ENCODE measurements at places on chromosomes 5 and 9.
A peak's percentile ranks its signal among the peaks of the same experiment; 100 is the strongest.

- DNase-seq, result no peak
These were observed 16.1 kb downstream of the RAI14 start for GRCh38 chr5:34672196-34672595.

GRCh38 chr5:151063142-151063989, 17.5 kb downstream of the TNIP1 start:
- DNase-seq, result no peak

DNA sequence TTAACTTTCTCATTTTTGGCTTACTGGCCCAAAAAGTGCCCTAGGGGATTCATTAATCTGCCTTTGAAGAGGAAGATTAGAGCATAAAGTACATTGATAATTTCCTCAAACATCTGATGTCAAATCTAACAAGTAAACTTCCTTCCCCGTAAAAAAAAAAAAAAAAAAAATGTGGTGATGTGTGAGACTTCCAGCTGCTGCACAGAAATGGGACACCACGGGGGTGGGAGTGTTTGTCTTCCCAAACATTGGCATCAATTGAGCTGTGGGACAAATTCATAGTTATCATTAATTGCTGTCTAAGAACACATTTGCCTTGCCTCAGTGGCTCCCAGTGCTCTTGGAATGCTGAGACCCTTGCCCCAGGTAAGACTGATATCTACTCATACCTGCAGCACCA, 149.6 kb downstream of the ADAMTS12 start:
- DNase-seq, result no peak

- no peak for DNase-seq
These were observed 49.4 kb upstream of the SLC25A51 start for GRCh38 chr9:37953206-37953774.

DNA sequence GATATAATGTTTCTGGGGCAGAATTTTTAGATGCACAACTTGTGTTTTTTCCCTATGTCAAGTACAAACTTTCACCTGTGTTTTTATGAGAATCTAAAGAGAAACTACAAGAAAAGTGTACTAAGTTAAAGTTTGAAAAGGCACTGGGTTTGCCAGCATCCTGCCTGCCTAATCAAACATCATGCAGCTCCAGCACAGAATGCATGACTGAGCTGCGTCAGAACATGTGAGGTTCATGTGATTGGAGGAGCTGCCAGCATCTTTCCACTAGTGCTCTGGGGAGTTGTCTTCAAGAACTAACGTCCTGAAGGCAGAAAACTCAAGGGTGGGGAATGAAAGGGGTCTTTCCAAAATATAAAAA, 46.1 kb upstream of the RIC1 start:
- no peak for DNase-seq

- no peak for DNase-seq
These were observed 75.8 kb downstream of the OXCT1 start for GRCh38 chr5:41794471-41794870.

GRCh38 chr5:113742176-113742575, 228.7 kb downstream of the YTHDC2 start:
- DNase-seq, result no peak

DNA sequence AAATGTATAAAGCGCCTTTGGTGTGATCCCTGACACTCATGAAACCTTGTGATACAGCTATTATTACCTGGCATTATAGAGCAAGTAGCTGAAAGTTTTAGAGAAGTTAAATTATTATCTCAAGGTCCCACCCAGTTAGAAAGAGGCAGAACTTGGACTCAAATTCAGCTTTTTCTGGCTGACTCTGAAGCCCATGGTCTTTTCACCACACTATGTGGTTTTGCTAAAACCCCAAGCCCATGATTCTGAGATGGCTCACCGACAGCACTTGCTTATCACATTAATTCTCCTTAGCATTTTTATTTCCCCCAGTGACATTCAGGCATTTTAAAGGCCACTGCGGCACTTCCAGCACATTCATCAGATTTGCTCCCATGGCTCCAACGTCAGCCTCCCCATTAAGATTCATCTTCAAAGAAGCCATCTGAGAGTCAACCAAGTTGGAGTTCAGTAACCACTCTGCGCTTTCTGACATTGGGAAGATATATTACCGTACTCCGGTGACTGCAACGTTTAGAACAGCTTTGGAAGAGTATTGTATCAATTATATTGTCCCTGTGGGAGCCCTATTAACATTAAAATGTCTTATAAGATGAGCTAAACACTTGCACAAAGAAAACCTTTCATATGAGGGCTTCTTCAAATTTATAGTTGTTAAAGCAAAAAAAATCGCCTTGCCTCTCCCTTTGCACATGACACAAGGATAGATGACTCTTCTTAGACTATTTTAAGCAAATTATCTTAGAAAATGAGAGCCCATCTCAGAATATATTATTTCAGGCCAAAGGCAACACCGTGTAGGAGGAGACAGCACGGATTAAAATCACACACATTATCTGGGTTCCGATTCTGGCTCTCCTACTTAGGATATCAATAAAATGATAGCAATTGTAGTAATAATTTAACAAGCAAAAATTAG, 638.1 kb downstream of the ACTL7B start:
- DNase-seq, result no peak

DNA sequence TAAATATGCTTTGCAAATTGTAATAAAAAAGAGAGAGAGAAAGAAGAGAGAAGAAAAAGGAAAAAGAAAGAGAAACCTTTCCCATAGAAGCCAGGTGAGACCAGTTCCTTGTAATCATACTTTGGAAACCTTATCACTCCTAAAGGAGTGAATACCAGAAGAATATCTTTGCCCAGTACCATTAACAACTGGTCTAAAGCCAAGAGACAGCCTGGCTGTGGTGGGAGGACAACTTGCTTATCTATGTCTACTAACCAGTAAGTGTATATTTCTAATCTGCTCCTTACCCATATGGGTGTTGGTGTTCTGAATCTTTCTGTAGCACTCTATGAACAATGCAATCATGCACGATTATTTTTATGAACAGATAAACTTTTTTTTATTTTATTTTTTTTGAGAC, 10.5 kb upstream of the TXN start:
- no peak for DNase-seq

DNA sequence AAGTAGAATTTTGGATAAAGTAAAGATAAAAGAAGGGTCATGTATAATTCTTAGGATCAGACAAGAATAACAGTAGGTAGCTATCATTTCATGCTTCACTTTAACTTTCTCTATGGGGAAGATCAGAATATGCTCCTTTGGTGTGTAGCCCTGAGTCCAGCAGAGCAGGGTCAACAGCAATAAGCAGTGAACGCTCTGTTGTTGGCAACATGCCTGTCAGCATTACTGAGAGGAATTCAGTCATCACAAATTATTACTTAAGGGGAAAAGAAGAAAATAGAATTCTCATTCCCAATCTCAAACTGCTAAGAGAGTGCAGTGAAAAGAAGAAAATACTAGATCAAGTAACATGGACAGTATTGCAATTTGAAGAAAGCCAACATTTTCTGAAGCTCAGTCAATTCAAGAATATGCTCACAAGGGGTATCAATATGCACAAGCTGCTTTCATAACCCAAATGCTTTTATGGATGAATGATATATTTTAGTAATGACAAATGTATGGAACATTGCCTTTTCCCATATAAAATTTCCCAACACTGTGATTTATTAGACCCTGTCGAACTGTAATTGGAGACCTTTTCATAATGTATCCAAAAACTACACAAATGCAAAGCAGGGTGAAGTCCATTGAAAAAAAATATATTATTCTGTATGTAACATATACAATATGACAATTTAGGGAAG, 1359.4 kb downstream of the EFNA5 start:
- DNase-seq, result no peak

GRCh38 chr9:97487861-97488260, 13.6 kb upstream of the TMOD1 start:
- DNase-seq, result no peak

GRCh38 chr9:83765376-83765775, 52.2 kb downstream of the GKAP1 start:
- no peak for DNase-seq

GRCh38 chr9:14690948-14691730, 2.1 kb downstream of the ZDHHC21 start:
- no peak for DNase-seq

DNA sequence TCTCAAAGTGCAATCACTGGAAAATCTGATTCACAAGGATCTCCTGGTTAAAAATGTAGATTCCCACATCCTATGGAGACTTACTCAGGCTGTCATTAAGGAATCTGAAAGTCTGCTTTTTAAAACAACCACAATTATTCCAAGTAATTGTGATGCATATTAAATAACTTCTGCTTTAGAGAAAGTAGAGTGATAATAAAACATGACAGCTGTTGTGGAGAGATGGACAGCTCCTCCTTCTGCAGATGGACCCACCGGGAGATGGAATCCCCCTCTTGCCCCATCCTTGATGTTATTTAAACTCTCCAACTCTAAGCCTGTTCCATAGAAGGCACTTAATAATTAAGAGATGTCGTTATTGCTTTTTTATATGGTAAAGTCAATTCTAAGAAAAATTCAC, 802.2 kb downstream of the CDH12 start:
- no peak for DNase-seq

- DNase-seq, result no peak
These were observed 223.4 kb downstream of the PLK2 start for GRCh38 chr5:58236498-58236897.

- no peak for DNase-seq
These were observed 320.2 kb downstream of the NFIB start for GRCh38 chr9:13993632-13994185.

DNA sequence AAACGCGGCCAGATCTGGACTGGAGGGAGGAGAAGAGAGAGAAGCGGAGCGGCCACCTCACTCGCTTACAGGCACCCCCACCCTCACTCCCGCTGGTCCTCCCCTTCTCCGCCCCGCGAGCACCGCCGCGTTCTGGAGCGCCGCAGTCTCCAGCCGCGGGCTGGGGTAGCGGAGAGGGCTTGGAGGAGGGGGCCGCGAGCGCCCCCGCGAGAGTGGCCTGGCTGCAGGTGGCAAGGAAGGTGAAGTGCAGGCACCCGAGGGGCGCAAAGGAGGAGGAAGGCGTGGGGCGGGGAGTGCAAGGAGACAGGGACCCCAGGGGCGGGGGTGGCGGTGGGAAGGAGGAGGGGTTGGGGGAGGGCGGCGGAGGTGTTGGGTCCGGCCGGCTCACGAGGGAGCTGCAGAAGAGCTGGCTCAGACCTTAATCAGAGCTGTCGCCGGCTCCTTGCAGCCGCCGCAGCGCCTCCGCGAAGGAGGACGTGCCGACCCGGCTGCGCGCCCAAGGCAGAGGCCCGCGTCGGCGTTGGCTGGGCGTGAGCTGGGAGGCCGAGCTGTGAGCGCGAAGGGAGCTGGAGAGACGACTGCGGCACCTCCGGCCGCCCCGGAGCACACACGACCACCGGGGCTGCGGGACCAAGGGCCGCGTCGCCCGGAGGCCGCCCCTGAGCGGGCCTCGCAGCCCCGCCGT, at the start of gene DMRT3:
TSS of gene DMRT3 (plus strand) at position 398 of the 685 bp plus-strand sequence. CDS start 347 bp downstream, outside the sequence.
- DNase-seq, result no peak

DNA sequence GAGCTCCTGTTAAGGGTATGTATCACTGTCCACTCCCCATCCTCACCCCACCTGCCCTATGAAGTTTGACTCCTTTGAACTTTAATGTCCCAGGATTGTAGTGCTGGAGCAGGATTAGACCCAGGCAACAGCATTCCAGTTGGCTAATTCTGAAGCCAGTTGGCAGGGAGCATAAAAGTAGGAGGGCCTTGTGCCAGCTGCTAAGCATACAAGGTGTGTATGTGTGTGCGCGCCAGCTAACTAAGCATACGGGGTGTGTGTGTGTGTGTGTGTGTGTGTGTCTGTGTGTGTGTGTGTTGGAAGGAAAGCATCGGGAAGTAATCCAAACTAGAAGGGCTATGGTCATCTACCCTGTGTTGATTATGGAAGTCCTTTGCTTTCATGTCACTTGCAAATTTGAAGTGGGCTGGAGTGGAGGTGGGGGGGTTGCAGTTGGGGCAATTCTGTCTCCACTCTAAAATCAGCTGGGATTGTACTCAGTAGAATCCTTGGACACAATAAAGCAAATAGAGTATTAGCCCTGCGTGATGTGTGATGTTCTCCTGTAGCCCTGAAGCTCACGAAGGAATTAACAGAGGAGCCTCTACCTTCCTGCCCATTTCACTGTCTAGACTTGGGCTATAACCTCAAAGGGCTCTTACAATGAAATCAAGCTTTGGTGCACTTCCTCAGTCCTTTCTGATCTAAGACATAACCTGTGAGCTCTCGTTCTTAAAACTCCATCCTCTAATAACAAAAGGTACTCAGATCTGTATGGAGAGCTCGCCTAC, 26.9 kb downstream of the HMGCR start:
- peak; percentile 77 for DNase-seq

DNA sequence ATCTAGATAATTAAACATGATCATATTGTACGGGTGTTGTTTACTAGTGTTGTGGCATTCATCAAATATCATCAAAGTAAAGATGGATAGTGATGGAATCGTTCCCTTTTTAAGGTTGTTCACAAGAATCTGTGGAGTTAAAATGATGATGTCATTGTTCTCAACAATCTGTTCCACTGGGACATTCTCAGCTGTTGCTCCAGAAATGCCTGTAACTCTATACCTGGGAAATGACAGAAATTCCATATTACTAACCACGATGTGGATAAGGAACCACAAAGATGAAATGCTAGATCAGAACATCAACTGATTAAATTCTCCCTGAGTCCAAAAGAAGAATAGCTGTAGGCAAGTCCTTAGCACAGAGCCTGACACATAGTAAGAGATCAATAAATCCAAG, 38.0 kb downstream of the RIGI start:
- DNase-seq, result no peak

All from NCI-H2029 (cell line).